ENCODE measurements at places on chromosomes 5 and 9.

DNA sequence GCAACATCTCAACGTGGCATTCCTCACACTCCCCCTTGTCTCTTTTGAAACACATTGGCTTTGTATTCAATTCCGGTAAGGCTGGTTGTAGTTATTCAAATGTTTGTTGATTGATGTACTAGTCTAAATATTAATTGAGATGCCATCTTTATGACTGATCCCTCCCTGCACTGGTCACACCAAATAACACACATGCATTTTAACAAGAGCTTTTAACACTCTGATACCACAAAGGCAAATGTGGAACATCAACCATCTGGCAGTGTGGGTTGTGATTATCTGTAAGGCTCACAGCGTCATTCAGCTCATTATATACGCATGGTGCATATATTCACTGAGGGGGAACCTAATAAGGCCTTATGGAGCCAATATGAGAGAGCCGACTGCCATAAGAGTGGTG, 305.0 kb downstream of the TENT4A start:
- DNase-seq, result no peak

GRCh38 chr5:36637101-36637500, 30.7 kb downstream of the SLC1A3 start:
- DNase-seq, result no peak

DNA sequence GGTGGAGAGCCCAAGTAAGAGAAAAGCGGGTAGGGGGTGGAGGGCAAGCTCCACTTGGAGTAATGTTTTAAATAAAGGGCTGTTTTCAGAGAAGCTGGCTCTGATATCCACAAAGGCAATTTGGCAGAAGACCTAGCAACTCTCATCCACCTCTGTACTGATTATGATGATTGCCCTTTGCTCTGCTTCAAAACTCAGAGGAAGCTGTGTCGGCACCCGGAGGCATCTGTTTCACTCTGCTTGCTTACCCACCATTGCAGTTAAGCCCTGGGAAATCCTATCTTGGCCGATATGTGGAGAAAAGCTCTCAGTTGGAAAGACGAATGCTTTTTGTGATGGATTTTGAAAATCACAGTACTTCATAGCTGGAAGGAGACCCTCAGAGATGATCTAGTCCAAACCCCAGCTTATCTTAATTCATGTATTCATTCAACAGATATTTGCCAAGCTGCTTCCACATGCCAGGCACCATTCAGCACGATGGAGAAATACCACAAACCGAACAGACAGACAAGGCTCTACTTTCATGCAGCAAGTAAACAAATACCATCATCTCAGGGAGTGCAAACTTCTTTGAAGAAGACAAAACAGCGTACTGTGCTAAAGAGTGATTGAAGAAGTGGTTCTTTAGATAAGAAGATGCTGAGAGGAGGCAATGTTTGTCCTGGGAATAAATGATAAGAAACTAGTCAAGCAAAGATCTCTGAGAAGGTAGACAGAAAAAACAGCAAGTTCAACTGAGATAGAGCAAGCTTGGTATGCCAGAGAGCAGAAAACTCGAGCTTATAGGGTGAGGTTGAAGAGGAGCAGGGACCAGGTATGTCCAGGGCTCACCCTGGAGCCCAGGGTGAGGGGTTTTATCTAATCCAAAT, 140.4 kb upstream of the SPDL1 start:
- DNase-seq, result no peak

DNA sequence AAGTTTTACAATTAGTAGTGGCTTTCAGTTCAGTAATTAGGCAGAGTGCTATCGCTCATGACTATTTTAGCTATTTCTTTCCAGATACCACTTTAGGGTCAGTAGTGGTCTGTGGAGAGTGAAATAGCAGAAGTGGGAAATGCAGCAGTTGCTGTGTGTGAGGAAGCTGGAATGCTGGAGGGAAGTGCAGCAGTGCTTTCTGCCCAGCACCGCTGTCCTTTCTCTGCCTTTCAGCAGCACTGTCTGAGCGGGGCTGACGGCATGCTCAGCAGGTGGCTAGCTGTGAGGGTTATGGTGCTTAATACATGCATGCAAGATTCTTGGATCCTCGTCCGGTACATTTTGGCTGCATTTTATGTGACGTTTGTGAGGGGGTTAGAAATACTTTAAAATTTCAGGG, 213.9 kb downstream of the PBX3 start:
- no peak for DNase-seq

DNA sequence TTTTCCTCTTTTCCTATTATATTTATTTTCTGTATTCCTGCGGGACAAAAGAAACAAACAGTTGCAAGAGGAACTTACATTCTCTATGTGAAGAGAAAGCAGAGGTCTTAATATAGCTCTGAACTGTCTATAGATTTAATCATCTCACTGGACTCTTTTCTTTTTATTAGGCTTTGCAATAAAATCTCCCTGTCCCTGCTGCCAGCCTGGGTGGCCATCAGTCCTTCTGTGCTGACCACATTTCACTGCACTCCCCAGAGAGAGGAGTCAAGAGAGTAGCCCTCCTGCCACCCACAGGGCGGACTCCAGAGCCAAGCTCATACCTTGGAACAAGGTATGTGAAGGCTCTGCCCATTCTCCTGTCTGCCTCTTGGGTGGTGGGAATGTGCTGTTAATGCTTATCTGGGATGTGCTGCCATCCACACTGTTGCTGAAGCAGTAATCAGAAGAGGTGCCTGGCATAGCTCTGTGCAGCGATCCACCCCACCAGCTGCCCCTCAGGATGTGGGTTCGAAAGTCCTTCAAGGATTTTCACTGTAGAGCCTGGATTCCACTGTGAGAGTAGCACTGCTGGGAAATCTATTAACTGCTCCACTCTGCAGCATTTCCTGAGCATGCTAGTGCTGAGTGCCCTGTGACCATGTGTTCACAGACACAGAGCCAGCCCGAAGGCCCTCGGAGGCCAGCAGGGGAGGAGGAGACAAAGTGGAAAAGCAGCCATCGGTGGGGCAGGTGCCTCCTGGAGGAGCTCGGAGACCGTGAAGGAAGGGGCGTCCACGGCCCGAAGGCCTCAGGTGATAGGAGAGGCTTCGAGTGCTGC, 334.6 kb downstream of the MED10 start:
- DNase-seq, result no peak

DNA sequence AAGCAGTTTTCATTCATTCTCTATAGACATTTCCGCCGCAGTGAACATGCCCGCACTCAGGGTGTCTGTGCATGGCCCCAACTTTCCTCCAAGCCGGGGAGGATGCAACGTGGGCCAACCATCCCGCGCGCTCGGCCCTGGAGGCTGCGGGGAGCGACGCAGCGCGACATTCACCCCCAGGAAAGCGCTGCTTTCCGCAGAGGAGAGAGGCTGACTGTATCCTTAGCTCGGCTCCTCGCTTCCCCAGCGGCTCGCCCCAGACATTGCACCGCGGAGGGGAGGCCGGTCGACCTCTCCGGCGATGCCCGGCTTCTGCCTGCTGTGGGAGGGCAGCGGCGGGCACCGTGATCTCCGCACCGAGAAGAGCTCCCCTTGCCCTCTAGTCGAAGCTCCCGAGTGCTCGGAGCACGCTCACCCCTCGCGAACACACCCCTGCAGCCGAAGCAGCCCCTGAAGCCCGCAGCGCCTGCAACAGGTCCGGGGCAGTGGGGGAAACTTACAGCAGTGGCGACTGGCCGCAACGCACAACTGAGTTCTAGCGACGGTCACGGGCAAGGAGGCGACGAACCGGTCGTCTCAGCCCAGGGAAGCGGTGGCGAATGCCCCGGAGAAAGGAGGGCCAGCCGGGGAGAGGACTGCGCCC, 600 bp downstream of the ENC1 start:
- peak; percentile 48 for DNase-seq

GRCh38 chr5:78472469-78473106, 112.2 kb downstream of the SCAMP1 start:
- DNase-seq, result no peak

DNA sequence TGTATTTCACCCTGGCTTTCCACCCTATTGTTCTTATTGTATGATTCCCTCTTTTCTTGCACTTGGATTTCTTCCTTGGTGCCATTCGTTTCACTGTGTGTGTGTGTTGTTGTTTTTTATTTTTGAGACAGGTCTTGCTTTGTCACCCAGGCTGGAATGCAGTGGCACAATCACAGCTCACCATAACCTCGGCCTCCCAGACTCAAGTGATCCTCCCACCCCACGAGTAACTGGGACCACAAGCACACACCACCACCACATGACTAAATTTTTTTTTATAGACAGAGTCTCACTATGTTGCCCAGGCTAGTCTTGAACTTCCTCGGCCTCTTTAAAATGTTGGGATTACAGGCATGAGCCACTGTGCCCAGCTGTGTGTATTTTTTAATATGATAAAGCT, 72.0 kb downstream of the MLLT3 start:
- no peak for DNase-seq

DNA sequence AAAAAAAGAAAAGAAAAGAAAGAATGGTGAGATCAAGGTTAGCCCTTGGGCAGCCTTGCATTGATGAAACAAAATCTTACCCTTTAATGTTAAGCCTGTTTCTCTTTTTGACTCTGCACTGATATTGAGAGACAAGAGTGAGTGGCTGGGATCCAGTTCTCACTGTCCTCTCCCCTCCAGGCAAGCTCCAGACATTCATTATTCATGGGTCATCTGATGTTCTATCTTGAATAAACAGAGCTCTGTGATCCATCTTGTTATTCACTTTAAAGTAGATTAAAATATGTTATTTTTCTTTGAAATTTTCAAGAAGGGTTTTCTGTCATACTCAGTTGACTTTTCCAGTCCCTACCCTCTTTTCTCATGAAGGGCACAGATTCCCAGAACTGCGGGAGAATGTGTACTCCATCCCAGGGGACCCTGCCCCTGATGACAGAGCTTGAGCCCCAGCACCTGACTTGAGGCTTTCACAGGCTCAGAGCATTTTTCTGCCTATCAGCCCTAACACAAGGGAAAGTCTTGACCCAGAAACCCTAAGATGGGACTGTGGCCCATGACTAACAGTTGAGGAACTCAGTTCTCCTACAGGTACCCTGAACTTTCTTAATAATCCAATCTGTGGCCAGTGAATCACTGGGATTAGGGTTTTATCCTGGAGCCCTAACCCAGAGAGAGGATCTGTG, 24.1 kb downstream of the ACTL7B start:
- DNase-seq, result no peak

DNA sequence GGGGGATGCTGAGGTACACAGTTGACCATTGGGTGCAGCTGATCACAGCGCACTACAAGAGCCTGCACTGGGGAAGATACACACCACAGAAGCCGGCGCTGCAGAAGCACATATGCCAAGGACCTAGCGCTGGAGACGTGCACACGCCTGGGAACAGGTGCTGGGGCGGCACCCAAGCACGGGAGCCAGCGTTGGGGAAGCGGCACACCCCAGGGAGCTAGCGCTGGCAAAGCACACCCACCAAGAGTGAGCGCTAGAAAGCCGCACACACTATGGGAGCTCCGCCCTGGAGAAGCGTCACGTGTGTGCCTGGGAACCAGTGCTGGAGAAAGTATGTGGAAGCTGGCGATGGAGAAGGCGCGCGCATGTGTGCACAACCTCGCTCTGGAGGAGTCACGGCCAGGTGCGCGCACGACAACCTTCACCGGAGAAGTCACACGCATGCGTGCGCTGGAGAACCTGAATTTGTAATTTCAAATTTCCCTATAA, 4.5 kb downstream of the FANCC start:
- no peak for DNase-seq

DNA sequence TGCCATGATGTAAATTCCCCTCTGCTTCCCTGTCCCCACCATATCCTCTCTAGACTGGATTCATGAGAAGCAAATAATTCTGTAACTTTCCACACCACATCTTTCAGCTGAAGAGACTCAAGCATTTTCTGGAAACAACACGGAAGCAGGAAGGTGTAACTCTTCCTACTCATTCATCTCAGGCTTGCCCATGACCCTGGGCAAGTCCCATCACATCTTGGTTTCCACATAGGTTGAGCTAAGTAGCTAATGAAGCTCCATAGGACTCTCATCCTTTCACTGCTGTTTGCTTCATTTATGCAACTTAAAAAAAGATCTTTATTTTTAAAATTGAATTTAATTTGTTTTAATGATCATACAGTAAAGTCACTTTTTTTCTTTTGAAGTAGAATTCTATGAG, 32.7 kb upstream of the STARD4 start:
- DNase-seq, result no peak

DNA sequence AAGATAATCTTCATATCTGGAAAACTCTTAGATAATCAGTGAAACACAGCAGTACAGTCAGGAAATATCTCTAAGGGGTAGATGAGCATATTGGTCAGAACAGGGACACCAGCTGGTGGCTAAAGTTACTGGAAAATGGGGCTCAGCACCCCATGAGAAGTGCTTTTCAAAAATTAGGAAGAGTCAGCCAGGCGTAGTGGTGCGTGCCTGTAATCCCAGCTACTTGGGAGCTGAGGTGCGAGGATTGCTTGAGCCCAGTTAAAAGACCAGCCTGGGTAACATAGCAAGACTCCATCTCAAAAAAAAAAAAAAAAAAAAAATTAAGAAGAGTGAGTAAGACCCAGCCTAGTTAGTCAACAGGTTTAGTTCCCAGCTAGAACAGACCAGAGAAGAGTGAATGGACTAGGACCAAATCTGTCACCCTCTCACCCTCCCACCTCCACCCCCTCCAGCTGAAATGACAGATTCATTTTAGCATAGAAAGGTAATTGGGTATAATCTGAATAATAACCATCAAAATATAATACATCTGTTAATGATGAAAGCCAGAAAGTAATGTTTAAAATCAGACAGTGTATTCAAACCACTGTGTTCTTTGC, 120.9 kb downstream of the CDC42SE2 start:
- DNase-seq, result no peak

GRCh38 chr5:161288071-161288470, 258.5 kb downstream of the GABRB2 start:
- no peak for DNase-seq

DNA sequence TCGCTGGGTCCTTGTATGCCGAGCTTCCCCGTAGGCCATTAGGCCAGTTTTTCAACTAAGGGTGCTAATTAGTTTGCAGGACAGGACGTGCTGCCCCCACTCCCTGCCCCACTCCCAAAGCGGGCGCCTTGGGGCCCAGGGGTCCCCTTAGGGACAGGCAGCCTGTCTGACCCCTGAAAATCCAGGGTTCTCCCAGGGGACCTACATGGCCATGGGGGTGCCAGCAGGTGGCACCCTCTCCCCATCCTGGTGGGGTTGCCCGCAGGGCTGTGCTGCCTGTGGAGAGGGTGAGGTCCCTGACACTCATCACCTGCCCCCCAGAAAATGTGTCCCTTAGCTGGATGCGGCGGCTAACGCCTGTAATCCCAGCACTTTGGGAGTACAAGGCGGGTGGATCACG, 8.5 kb upstream of the CCDC187 start:
- DNase-seq, result peak; percentile 57

- no peak for DNase-seq
These were observed 66.7 kb downstream of the SIL1 start for GRCh38 chr5:139131465-139131864.

- no peak for DNase-seq
These were observed 183.9 kb downstream of the AUH start for GRCh38 chr9:91177661-91178280.

- DNase-seq, result no peak
These were observed 515 bp upstream of the F2R start for GRCh38 chr5:76715486-76715735.

DNA sequence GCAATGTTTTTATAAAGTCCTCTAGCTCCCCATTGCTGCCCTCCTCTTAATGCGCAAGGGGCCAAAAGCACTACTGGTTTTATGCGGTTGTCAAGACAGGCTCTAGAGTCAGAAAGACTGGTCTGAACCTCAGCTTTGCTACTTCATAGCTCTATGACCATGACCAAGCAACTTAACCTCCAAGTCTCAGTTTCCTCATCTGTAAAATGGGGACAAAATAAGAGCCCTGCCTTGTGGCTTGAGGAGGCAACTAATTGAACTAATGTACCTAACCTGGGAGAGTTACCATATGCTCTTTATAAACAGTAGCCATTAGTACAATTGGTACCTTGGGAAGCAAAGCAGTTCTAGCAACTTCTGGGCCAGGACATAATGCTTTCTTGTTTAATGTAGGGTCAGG, 36.5 kb downstream of the ANXA6 start:
- no peak for DNase-seq

Data from stimulated activated naive CD8-positive, alpha-beta T cell treated with anti-CD3 and anti-CD28 coated beads, Interleukin-15, amount 100 ng/mL, for 72 hours (primary cell).